CD4-positive, alpha-beta T cell treated with Interleukin-4 for 1 hour (primary cell): ENCODE measurements at places on chromosomes 7 and 10.
A peak's percentile ranks its signal among the peaks of the same experiment; 100 is the strongest.

DNA sequence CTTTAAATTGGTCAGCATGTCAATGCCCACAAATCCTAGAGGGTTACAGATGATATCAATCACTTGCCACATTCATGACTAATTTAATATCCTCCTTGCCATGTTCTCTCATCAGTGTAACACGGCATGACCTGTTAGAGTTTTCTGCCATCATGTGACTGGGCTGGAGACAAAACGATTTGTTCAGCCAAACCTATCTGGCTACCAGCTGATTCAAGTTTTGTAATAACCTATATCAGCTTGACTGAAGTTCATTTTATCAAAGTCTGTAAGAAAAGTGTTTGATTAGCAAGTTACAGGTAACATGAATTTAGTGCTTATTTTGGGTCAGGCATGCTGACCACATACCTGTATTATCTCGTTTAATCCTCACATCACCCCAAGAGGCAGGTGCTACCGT is 25.7 kb downstream of the NEUROD6 start:
- no peak for DNase-seq

- DNase-seq = no peak
Measured at GRCh38 chr7:80240265-80241025, 105.8 kb downstream of the GNAI1 start.

- no peak for DNase-seq
Measured at GRCh38 chr10:120420421-120420820, 36.6 kb upstream of the PLPP4 start.

DNA sequence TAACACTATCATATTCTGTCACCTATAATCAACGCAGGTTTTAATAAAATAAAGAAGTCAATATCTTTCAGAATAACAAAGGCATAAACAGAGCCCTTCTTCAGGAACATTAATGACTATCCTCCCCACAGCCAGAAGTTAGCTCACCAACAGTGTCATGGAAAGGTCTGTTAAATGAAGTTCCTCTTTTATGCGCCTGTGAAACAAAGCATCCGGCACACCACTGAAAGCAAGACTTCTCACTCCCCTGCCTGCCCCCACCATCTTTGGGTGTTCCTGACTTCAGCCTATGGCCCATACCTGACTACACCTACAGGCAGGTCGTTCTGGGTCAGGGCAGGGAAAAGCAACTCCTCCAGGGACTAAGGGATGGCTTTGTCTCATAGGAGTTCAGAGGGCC is 205.4 kb downstream of the FANK1 start:
- DNase-seq = no peak

DNA sequence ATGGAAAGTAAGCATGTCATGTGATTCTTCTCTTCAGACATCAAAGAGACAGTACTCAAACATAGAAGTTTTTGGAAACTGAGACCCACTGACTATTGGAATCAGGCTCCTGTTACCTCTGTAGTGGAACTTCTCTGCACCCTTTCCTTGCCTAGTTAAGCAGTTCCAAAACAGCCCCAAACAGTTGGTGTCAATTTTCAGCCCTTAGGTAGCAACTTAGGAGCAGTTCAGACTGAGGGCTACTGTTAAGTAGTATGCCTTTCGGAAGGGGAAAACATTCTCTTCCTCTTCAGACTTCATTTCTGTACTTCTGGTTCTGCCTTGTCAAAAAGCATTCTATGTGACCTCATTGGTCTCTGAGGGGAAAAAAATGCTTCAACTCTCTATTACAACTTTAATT is 85.7 kb downstream of the ZNF277 start:
- DNase-seq = no peak

DNA sequence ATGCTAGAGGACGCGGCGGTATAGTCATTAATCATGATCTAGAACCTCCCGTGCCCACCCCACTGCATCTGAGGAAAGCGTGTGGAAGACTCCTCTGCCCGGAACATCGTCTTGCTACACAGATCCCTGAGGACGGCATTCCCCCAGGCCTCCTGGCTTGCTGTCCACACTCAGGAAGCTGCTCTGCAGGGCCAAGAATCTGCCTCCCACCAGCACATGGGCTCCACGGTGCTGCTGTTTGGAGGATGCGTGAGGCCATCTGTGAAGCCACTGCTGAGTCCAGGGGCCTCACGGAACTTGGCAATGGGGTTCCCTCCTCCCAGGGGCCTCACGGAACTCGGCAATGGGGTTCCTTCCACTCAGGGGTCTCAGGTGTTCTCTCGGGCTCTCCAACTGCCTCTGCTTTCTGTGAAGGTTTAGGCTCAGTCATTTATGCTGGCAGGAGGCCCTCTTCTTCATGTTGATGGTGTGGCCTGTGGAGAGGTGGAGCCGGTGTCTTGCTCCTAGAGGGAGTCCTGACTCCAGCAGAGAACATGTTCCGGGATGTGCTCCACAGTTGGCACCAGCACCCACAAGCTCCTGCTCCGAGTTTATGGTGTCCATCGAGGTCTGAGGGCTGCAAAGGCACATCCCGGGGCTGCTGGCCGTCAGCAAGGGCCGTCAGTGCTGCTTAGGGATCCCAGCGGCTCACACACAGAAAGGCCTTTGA is 273.3 kb downstream of the DNAJB6 start:
- DNase-seq = no peak

DNA sequence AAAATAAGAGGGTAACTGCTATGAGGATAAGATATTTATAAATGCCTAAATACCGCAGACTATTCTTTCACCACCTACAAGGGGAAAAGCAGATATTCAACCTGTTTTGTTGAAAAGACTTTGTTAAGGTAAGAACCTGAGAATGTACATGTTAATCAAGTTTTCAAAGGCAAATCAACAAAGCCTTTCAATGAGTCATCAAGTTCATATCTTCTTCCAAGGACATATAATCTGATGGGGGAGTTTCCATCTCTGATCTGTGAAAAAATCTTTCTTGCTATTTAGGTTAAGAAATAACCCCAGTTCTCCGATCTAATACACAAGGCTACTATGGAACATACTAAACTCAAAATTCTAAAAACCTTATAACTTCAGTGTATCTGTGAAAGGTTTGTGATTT is 40.0 kb upstream of the ANLN start:
- DNase-seq = no peak

- DNase-seq = no peak
Measured at GRCh38 chr10:58830697-58831096, 318.0 kb downstream of the BICC1 start.

DNA sequence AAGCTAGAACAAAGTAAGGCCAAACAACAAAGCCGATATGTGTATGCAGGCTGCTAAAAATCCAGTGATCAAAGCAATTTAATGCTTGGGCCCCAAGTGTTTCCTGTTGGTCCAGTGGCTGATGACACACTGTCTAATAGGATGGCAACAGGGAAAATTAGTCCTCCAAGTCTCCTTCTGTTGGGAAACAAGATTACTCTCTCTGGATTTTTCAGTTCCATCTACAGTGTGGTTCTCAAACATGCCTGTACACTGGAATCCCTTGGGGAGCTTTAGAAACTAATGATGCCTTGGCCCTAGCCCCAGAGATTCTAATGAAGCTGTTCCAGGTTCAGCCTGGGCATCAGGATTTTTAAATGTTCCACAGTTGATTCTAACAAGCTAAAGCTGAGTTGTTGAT is 198.7 kb downstream of the AHR start:
- no peak for DNase-seq

GRCh38 chr10:69160809-69161241 is 19.2 kb upstream of the SUPV3L1 start:
- DNase-seq = no peak

DNA sequence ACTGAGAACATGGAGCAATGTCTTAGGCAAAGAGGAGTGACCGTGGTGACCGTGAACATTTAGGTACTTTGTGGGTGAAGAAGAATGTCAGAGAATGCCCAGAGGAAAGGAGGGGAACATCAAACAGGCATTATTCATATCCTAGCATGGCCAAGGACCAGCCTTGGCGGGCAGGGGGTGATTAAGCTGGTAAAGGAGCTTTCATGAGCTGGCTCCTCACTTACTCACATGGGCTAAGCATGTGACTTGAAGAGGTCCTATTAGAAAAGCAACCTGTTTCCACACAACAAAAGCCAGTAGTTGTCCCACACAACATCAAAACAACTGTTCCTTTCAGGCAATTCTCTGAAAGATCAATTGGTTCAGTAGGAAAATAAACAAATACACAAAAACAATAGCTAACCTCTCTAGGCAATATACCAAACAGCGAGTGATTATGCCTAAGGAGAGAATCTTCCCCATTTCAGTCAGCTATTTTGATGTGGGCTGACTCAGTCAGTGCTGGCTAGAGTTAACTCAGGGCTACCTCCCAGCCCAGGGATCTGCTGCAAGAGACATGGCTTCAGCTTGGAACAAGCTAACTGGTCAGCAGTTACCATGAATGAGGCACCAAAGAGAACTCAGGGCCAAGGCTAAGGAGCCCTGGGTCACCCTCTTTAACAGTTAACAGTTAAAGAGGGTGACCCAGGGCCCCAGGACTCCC is 283.5 kb downstream of the ARHGAP12 start:
- no peak for DNase-seq

GRCh38 chr10:470339-471003 is 219.0 kb downstream of the DIP2C start:
- DNase-seq = peak; percentile 53

DNA sequence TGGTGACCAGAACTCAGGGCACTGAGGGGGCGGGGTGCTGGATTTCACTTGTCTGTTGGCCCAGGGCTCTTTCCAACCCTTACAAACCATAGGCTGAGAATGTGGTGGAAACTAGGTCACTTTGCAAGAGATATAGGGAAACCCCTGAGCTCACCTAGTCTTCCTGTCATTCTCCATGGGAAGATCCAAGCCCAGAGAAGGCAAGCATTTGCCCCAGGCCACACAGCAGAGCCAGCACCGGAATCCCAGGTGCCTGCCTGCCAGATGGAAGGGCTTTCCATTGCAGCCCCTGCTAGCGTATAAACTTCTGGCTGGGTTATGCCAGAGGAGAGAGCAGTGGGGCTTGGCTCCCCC is 427 bp downstream of the PYROXD2 start:
- no peak for DNase-seq

GRCh38 chr10:69051303-69051702 is 36.6 kb upstream of the SRGN start:
- DNase-seq = peak; percentile 71

- no peak for DNase-seq
Measured at GRCh38 chr10:91536733-91537132, 96.1 kb downstream of the PPP1R3C start.

- DNase-seq = no peak
Measured at GRCh38 chr10:30510184-30510931, 76.4 kb downstream of the MAP3K8 start.

- DNase-seq = no peak
Measured at GRCh38 chr7:150801242-150801945, 825 bp downstream of the TMEM176A start.

DNA sequence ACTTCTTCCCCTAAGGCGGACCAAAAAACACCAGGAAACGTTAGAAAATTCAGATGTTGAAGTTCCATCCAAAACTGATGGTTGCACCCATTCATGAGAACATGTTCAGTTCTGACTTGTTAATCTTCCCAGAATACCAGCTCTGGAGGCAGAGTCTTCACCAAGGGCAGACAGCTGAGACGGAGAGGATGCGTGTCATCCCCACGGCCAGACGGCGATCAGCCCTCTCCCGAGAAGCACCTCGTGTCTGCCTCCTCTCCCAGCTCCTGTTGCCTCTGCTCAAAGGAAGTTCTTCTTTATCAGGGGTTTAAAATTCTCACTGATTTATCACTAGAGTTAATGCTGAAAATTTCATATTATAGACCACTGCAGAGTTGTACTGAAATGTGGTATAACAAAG is 269.7 kb downstream of the ZMYND11 start:
- DNase-seq = no peak

GRCh38 chr7:93861325-93861949 is 29.1 kb downstream of the TFPI2 start:
- DNase-seq = no peak

DNA sequence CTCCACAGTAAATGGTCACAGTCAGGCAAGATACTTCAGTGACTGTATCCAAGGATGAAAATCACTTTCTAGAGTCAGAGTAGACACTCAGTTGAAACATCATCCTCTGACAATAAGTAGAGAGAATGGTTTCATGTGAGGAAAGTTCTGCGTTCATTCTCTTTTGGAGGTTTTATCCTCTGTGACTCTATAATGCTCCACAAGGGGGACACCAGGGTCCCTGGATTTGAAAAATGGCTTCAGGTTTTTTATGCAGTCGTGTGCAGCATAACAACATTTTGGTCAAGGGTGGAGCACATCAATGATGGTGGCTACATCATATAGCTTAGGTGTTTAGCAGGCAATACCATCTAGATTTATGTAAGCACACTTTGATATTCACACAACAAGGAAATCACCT is 40.4 kb downstream of the TMEM168 start:
- DNase-seq = no peak

DNA sequence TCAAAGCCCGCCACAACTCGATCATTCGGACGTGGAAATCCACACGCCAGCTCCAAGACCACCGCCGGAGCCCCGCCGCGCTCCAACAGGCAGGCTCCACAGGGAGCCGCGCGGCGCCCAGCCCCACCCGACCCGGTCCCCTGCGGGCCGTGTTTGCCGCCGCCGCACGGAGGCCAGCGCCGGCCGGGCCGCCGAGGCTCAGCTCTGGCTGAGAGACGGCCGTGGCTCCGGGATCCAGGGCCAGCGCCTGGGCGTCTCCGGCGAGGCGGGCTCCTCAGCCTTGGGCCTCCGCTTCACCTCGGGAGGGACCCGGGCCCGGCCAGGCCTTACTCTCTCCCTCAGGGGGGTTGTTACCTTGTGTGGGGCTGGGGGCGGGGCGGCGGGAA is 333 bp downstream of the SMNDC1 start:
- no peak for DNase-seq

- no peak for DNase-seq
Measured at GRCh38 chr7:117113871-117114270, 160.6 kb downstream of the ST7 start.

DNA sequence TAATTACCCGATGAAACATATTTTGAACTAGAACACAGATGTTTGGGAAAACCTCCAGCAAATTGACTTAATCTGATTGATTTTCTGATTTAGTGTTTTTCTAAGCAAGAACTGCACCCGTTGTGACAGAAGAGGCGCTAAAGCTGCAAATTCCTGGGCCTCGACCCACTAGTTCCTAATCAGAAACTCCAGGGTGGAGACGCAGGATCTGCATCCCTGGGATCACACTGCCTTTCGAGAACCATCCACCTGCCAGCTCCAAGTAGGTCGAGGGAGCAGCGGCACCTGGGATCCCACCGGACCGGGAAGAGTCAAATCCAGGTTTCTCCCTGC is 136.8 kb upstream of the CDCA7L start:
- DNase-seq = no peak

GRCh38 chr10:22148961-22149360 is 68.9 kb downstream of the EBLN1 start:
- DNase-seq = no peak

DNA sequence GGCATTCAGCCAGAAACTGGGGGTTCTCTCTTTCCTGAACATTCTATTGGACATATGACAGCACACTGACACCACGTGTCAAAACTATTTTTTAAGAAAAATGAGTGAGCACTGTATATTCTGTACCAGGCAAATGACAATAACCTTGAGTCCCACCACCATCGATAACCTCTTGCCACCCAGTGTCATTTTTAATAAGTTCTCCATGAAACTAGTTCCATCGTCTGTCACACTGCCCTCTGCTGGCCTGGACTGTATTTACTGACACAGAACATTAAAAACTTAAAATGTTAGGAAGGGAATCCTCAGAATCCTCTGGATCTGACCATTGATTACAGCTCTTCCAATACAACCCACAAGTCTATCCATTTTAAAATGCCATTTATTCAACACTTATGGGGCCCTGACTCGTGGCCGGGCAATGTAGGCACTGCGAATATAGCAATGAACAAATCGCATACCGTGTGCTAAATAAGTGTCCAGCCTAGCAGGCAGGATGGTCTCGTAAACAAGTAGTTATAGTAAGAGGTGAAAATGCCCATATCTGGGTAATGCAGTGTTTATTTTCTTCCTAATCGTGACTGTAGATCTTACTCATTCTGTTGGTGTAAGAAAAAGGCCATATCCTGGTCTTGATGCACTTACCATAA is 35.9 kb upstream of the CACNB2 start:
- peak; percentile 15 for DNase-seq
